Posterior vena cava (tissue), 2 donors: ENCODE measurements at places on chromosomes 11 and 22. TPM values are rescaled to one million over a fixed set of nuclear protein-coding genes. Genes with fewer than 3 reads are reported as not detected.

DNA sequence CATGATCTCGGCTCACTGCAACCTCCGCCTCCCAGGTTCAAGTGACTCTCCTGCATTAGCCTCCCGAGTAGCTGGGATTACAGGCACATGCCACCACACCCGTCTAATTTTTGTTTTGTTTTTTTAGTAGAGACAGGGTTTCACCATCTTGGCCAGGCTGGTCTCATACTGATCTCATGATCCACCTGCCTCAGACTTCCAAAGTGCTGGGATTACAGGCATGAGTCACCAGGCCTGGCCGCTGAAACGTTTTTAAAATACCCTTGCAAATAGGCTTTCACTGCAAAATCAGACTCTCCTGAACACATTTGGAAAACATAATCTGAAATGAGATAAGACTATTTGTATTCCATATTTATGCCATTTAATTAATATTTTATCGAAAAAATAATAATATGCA is 826.1 kb upstream of the CNTN5 start:
- DNase-seq, result no peak

DNA sequence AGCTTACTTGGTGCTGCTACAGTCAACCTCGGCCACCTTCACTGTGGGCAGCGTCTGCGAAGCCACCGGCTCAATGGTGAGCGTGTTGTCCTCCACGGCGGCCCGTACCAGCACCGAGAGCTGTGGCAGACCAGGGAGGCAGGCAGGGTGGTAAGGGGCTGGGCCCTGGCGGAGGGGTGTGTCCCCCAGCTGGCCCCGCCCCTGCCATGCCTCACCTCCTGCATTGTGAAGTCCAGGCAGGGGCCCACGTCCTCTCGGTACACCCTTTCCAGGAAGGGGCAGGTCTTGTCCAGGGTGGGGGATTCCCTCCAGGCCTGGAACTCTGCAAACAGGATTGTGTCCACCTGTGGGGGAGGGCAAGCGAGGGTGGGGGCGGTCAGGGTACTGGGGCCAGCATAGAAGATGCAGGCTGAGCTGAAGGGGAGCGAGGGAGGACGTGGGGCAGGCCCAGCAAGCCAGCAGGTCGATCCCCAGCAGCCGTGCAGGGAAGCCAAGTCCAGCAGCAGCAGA is 12.8 kb downstream of the RAB3IL1 start:
- DNase-seq, result no peak

DNA sequence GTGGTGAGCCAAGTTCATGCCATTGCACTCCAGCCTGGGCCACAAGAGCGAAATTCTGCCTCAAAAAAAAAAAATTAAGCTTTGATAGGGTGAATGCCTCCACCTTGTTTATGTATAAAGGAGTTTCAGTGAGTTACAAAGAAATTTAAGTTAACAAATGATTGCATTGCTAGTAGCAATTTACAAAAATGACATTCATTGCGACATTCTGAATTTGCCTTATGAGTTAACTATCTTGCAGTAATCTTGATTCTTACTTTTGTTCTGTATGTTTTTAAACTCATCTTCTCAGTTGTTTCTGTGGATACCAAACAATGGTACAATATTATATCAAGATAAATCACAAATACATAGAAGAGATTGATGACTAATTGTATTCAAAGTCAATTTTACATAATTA is 207.0 kb downstream of the DDX10 start:
- DNase-seq, result no peak

MUC5AC gene
- not detected for total RNA-seq
